ENCODE measurements at places on chromosomes 7 and 10.

- no peak for DNase-seq
Measured at GRCh38 chr10:61124756-61125530, 181.0 kb upstream of the RHOBTB1 start.

DNA sequence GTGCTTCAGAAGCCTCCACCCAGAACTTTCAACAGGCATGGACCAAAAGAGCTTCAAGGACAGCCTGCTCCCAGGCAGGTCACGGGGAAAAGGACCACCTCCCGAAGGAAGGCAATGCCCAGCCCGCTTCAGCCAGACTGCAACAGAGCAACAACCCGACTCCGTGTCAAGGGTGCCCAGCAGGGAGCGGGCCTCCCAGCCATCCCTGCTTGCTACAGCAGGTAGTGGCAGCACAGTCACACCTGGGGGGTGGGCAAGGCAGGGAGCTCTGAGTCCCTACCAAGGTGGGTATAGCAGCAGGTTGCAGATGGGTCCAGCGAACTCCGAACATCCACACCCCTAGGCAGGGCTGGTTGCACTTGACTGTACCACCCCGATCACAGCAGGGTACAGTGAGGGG is 467.8 kb upstream of the PFKP start:
- DNase-seq = no peak

- no peak for DNase-seq
Measured at GRCh38 chr10:109968953-109969759, 38.6 kb upstream of the ADD3 start.

DNA sequence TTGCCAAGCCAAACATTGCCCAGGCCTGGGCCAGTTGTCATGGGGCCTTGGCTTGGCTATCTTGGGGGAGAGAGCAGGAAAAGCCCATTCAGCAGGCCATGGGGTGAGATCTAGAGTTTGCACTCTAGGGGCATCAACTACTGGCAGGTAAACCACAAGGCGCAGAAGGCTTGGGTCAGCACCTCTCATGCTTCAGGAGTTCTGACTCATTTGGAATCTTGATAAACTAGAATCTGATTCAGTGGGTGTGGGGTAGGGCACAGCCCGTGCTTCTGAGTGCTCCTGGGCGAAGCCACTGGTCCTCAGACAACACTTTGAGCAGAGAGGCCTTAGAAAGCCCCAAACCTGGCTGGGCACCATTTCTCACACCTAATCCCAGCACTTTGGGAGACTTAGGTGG is 81.1 kb downstream of the RGS10 start:
- no peak for DNase-seq
